ENCODE measurements at places on chromosomes 7 and 10.

- no peak for DNase-seq
These were observed 722.2 kb downstream of the PARD3 start for GRCh38 chr10:34092891-34093290.

- no peak for DNase-seq
These were observed 1.7 kb downstream of the NPTX2 start for GRCh38 chr7:98618786-98619185.

- peak; percentile 2 for DNase-seq
These were observed 5.7 kb upstream of the PIP start for GRCh38 chr7:143126146-143126545.

- DNase-seq = no peak
These were observed 2.7 kb upstream of the FRAT2 start for GRCh38 chr10:97336942-97337831.

DNA sequence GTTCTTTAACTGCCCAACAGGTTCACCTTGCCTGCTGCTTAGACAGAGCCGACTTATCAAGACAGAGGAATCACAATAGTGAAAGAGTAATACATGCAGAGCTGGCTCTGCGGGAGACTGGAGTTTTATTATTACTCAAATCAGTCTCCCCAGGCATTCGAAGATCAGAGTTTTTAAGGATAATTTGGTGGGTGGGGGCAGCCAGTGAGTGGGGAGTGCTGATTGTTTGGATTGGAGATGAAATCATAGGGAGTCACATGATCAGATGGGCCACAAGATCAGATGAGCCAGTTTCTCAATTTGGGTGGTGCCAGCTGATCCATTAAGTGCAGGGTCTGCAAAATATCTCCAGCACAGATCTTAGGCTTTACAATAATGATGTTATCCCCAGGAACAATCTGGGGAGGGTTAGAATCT, 131.3 kb downstream of the AKR1D1 start:
- no peak for DNase-seq

- DNase-seq = no peak
These were observed 177.6 kb downstream of the REEP3 start for GRCh38 chr10:63698787-63699150.

DNA sequence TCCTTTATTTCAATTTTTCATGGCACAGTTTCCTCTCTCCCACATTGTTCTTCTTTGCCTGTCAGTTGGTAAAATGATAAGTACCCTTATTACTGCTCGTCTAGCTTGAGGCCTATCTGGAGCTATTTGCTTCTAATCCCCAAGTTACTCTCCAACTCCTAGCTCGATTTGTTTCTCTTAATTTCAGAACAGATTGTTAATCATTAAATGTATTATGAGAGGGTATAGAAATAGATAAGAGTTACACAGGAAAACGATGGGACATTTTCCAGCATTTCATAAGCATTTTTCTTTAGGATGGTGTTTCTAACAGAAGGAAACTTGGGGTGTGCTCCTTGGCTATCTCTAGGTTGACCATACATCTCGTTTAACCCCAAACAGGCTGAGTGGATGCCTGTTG, 540.5 kb upstream of the FZD8 start:
- DNase-seq = no peak

DNA sequence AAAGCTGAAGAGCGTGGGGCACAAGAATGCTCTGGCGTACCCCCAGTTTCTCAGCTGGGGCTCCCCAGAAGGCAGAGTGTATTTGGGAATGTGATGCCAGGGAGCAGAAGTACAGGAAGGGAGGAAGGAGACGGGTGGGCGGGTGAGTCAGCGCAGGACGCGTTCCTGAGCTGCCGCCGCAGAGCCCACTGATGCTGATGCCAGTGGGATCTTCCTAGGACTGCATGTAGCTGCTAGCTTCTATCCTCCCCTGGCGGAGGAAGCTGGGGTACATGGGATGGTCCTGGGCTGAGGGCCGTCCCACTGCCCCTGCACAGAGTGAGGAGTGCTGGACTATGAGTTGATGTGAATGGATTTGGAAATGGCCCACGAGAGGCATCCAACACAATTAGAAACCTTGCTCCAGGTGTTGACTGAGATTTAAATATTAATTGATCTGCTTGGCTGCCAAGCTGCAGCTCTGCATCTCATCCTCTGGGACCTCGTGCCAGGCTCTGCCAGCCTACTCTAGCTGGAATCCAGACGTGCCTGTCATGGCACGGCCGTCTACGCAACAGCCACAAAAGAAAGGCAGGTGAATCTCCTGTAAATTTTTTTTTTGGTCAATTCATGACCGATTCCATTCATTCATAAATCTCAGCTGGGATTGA, 66.2 kb upstream of the RHEB start:
- DNase-seq = no peak

DNA sequence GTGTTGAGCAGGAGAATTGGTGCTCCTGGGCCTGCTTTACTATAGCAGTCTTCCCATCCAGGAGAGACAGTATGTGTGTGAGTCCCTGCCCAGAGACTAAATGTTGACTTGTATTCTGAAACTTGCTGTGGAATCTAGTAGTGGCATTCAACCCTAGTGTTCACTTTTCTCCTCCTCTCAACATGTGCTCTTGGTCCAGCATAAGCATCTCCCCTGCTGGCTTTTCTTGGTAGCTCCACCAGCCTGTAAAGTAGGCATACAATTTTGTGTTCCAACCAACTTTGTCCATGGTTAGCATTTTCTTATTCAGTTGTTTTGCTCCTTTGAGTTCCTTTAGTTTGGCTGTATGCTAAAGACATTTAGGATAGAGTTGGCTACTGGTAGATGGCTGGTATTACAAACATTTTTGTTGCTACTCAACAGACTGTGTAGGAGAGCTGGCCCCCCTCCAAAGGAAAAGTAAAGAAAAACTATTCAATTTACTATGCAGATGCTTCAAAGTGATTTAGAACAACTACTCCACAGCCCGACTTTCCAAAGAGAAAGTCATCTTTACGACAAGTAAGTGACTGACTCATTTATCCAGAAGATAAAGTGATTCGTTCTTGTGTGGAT, 46.0 kb downstream of the ASB4 start:
- DNase-seq = no peak

GRCh38 chr10:4129866-4130477, 345.0 kb upstream of the KLF6 start:
- no peak for DNase-seq

DNA sequence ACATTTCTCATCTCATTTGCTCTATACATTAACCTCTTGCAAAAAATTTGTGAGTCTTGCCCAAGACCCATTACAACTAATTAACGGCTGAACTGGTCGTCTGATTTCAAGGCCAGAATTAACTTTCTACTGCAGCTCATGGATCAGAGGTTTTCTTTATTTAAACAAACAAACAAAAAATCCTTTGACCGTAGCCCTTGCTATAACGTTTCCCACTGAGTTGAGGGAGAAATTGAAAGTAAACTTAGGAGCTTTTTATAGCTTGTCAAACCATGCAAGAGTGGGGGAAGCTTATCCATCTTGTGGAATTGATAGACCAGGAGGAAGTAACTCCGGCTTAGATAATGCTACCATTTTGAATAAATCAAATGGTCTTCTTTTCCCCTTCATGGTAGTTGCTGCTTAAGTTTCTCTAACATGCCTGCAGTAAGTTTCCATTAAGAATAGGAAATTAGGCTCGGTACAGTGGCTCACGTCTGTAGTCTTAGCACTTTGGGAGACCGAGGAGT, 3.3 kb downstream of the SRGN start:
- no peak for DNase-seq

DNA sequence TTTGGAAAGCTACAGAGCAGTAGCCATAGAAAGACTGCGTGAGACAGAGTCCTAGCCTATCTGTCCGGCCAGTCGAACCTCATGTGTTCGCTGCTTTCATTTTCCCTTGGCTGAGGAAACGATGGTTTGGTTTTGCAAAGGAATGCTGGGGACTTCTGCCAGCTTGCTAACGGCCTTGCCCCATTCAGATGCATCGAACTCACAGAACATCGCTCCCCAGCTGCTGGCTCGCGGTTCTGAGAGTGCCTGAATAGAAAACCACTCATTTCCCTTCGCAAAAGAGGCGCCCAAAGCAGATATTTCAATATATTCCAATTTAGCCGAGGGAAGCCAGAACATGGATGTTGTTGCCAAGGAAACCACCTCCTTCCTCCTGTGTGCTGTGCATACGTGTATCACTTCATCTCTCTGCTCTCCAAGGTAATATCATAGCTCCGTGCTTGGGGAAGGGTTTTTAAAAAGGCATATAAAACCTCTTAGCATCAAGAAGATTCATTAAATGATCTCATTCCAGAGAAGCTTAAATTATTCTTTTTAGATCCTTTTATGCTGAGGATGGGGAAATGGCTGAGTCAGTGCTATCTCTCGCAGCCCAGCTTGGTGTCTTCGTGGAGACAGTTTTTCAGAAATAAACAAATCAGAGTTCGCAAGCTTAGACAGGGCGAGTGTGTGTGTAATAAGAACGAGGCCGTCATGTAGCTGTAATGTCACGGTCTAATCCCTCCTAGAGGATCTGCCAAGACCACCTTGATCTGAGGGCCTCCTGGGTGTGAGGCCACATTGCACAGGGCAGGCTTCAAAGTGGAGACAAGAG, 215.2 kb downstream of the RPS24 start:
- no peak for DNase-seq

- no peak for DNase-seq
These were observed 18.6 kb downstream of the LRMDA start for GRCh38 chr10:75450075-75450445.

- no peak for DNase-seq
These were observed 17.0 kb downstream of the BCAP29 start for GRCh38 chr7:107596881-107597581.

DNA sequence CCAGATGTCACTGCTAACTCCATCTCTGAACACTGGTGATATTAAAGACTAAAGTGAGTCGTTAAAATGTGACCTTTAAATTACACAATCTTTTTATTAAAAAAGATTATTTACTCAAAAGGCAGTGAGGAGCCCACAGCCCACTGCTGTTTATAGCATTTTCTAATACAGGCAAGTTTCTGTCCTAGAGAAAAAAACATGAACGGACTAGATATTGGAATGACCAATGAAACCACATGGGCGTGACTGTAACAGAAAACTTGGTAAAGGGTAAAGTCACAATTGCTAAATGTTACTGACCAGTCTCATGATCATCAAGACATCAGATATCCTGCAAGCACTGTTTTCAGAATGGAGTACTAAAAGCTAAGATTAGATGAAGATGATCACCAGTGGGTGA, 78.7 kb downstream of the FEZF1 start:
- DNase-seq = no peak

GRCh38 chr7:114943953-114944744, 22.3 kb downstream of the MDFIC start:
- no peak for DNase-seq

DNA sequence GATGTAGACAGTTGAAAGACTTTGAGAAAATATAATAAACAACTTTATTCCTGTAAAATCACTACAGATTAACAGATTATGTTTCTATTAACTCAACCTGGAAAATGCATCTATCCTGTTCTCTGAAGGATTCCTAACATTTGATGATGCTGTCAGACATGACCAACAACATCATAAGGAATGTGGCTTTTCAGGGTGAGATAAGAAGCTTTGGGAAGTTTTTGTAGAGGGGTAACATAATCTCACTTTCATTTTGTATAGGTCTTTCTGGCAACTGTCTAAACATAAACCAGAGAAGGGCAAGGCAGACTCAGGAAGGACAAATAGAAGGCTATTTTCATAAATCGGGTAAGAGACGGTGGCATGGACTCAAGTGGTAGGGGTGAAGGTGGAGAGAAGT, 112.2 kb downstream of the TES start:
- DNase-seq = no peak

DNA sequence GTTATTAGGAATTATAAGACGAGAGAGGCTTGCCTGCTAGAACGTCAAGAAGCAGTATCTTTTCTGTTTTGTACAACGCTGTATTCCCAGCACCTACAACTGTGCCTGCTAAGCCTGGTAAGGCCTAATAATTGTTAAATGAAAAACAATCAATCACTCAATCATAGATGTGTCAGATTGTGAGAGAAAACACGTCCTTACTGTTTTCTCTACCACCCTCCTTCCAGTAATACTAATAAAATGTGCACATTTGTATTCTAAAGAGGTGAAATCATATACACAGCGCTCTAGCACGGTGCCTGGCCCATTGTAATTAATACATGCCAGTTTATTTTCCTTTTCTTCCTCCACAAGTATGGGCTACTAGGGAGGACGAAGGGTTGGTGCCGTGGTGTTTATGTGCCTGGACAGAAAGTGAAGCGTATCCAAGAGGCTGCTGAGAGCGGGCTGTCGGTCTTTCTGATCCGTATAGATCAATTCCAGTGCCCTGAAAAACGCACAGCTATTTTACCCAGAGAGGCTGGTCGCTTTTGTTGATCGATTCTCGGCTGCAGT, 1.5 kb upstream of the AUTS2 start:
- no peak for DNase-seq

DNA sequence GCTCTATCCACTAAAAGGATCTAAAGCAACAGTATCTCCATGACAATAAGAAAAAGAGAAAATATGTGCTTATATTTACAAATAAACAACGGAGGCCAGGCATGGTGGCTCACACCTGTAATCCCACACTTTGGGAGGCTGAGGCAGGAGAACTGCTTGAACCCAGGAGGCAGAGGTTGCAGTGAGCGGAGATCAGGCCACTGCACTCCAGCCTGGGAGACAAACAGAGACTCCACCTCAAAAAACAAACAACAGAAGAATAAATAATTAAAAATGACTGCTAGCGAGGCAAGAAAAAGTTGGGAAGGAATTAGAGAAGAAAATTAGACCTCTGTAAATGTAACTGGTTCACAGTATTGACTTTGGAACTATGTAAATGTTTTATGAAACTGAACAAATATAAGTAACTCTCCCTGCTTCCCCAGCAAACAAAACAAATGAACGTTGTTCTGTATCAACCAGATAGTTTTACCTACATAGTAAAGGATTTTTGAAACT, 17.1 kb downstream of the TRIM24 start:
- no peak for DNase-seq

DNA sequence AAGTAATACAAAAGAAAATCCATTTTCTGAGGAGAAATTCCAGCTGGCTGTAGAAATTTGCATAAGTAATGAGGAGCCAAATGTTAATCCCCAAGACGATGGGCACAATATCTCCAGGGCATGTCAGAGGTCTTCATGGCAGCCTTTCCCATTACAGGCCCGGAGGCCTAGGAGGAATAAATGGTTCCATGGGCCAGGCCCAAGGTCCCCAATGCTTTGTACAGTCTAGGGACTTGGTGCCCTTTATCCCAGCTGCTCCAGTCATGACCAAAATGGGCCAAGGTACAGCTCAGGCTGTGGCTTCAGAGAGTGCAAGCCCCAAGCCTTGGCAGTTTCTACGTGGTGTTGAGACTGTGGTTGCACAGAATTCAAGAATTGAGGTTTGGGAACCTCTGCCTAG, 182.5 kb downstream of the GPR158 start:
- DNase-seq = no peak

- DNase-seq = no peak
These were observed 134.3 kb downstream of the C10orf90 start for GRCh38 chr10:126536148-126536547.

- DNase-seq = no peak
These were observed 90.3 kb upstream of the CTTNBP2 start for GRCh38 chr7:117963264-117964197.

- no peak for DNase-seq
These were observed 64.4 kb downstream of the DNAJB9 start for GRCh38 chr7:108634036-108634435.

- no peak for DNase-seq
These were observed 109.0 kb upstream of the PLXNA4 start for GRCh38 chr7:132685277-132685676.

GRCh38 chr7:80584778-80585177, 53.7 kb upstream of the CD36 start:
- no peak for DNase-seq

GRCh38 chr7:2638224-2638991, 6.6 kb downstream of the TTYH3 start:
- DNase-seq = no peak

GRCh38 chr10:35495521-35496119, 109.5 kb upstream of the GJD4 start:
- no peak for DNase-seq
